Central memory CD8-positive, alpha-beta T cell (primary cell): ENCODE measurements at places on chromosomes 12 and 14.
A peak's percentile ranks its signal among the peaks of the same experiment; 100 is the strongest.

- DNase-seq = no peak
Measured at GRCh38 chr12:49974677-49975317, 2.0 kb downstream of the AQP6 start.

- DNase-seq = no peak
Measured at GRCh38 chr12:50747817-50748216, 16.1 kb upstream of the ATF1 start.

- DNase-seq = no peak
Measured at GRCh38 chr12:53722450-53723041, 4.7 kb downstream of the CALCOCO1 start.

- no peak for DNase-seq
Measured at GRCh38 chr14:74255281-74255680, 16.0 kb downstream of the VSX2 start.

- DNase-seq = no peak
Measured at GRCh38 chr12:56545023-56545604, 23.5 kb downstream of the RBMS2 start.

DNA sequence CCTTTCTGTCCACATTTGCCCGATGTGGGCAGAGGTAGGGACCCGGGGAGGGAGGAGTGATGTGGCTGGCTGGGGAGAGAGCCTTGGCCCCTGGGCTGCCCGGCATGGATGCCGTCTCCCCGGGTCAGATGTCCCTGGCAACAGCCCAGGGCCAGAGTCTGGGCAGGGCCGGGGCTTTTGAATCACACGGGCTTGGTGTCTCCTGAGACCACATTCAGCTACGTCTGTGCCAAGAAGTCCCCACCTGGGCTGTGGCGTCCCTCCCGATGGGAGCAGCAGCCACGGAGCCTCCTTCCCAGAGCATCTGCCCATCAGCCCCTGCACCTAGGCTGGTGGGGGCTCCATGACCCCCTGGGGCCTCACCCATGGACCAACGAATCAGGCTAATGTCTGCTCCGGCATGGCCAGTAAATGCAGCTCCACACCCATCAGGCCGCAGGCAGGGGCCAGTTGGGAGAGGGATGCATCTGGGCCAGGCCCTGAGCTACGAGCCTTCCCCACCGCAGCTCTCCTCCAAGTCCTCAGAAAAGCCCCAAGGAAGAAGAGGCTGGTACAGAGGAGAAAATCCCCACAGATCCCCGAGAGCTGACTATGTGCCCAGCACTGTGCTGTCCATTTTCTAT lies 109.4 kb downstream of the RFLNA start:
- no peak for DNase-seq

- DNase-seq = no peak
Measured at GRCh38 chr14:104444159-104445030, 135.2 kb upstream of the C14orf180 start.

DNA sequence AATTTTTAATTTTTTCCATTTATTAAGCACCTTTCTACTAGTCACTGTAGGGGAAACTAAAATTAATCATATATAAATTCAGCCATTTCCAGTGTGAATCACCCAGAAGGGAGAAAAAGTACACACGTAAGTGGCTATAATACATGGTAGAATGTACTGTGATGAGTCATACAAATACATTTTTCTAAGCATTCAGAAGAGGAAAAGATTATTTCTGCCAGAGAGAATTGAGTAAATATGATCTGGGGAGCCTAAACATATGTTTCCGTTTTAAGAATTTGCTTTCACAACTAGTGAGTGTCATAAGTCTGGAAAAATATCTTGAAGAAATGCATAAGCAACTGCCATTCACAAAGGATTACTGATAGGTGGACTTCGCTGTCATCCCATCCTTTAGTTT lies 102.8 kb downstream of the TGFB3 start:
- DNase-seq = no peak

GRCh38 chr12:105330283-105330930 lies at the start of gene C12orf75:
Gene C12orf75, plus strand, starts transcription at chr12:105330691. Its CDS starts 201 bp downstream, at chr12:105330892.
- peak; percentile 77 for DNase-seq

- DNase-seq = no peak
Measured at GRCh38 chr14:54451961-54452360, 10.8 kb upstream of the CNIH1 start.

GRCh38 chr12:88391556-88391955 lies 188.7 kb downstream of the KITLG start:
- DNase-seq = no peak
